Suppressor macrophage treated with lipopolysaccharide for 1 hour (primary cell): ENCODE measurements at places on chromosomes 7 and 10.

- DNase-seq: no peak
Observed at GRCh38 chr10:61215246-61215645, 237.9 kb downstream of the TMEM26 start.

- DNase-seq: no peak
Observed at GRCh38 chr10:85858776-85859515, 507.6 kb downstream of the GRID1 start.

- no peak for DNase-seq
Observed at GRCh38 chr10:98956576-98957260, 278.9 kb downstream of the HPSE2 start.

DNA sequence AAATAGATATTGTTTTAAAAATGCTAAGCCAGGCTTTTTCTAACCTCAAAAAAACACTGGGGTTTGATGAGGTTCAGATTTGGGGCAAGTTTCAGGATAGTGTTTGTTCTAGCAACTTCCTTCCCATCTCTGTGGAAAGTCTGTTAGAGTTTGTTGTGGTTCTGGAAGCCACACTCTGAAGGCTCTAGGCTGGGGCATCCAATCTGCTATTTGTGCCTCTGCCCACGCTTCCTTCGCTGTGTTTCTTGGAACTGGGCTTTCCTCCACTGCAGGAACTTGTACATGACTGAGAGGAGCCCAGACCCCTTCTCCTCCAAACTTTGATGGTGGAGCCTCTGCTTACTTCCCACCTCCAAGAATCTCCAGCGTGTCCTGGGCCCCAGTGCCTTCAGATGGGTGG, 108.5 kb upstream of the SLC25A13 start:
- DNase-seq: no peak

- DNase-seq: no peak
Observed at GRCh38 chr7:154856733-154857132, 146.2 kb downstream of the PAXIP1 start.

GRCh38 chr10:111756217-111757061, 427.1 kb downstream of the GPAM start:
- DNase-seq: peak; percentile 1
